Hematopoietic multipotent progenitor cell treated with erythropoietin and hydrocortisone succinate and interleukin-3 and kit ligand, for 8 days (in vitro differentiated cells): ENCODE measurements at places on chromosomes 11 and 22.

GRCh38 chr22:25833091-25833490, 91.1 kb downstream of the MYO18B start:
- no peak for DNase-seq

- DNase-seq: no peak
Observed at GRCh38 chr22:45224988-45225731, 15.5 kb downstream of the KIAA0930 start.

DNA sequence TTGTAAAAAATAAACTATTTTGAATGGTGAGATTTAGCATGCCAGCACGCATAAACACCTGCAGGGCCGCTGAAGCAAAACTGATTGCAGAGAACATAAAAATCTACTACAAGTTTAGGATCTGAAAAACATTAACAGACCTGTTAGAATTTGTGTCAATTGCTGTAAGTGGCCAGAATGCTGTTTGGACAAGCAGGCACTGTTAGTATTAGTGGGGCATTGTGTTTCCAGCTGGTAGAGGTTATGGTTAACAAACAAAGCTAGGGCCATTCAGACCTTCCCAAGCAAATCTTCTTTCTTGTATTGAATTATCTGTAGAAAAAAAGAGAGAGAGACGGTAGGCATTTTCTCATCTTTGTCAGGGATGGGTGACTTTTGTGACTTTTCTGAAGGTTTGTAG, 57.6 kb upstream of the OLFML1 start:
- no peak for DNase-seq

GRCh38 chr22:20191000-20191515, 40.2 kb upstream of the CCDC188 start:
- DNase-seq: no peak

- peak; percentile 9 for DNase-seq
Observed at GRCh38 chr22:27671413-27671935, 130.1 kb downstream of the MN1 start.

DNA sequence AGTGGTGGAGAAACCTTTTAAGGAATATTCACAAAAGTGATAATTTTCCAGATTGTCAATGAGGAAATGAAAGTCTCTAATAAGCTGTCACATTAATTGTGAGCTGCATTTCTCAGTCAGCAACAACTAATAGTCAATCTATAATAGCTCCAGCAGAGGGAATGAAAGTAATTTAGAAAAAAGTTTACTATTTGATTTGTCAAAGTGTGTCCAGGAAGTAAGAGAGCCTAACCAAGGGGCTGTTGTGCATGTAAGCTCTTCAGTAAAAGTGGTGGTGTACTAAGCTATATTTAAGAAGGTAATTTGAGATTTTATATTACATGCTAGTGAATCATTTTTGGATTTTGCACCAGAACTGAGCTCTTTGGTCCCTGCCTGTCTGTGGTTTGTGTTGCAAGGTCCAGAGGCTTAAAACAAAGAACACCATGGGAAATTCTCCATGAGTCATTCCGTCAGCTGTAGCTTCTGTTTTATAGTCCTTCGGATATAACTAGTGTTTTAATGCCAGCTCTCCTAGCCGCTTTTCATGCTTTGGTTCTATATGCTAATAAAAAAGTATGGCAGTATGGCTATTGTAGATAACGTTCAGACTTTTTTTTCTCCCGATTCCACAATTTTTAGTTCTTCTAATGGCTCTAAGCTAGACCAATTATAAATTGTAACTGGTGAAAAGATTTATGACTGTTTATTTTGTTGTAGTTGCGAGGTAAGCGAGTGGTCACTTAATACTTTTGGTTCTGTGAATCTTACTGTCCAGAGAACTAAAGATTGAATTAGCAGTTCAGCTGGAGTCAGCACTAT, 64.6 kb downstream of the ARHGEF12 start:
- no peak for DNase-seq

GRCh38 chr11:76228071-76228874, 22.0 kb upstream of the WNT11 start:
- no peak for DNase-seq

DNA sequence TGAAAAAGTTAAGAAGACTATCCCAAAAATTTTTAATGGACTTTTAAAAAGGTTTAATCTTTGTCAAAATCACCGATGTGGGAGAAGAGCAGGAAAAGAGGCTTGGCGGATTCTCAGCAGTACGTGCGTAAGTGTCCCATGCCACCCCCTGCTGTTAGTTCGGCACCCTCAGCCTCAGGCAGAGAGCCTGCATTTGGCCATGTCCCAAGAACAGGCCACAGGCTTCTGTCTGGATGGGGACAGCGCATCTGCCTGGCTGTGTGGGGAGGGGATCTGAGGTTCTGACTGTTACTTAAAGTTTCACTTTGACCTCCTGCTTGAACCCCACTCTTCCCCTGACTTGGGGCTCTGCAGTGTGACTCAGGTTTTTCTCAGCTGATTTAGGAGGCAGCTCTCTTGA, 35.3 kb downstream of the EXT2 start:
- DNase-seq: no peak

GRCh38 chr11:103648054-103648453, 388.4 kb upstream of the DDI1 start:
- DNase-seq: no peak

- no peak for DNase-seq
Observed at GRCh38 chr11:19966441-19966840, 193.8 kb downstream of the DBX1 start.

- DNase-seq: peak; percentile 16
Observed at GRCh38 chr11:86551288-86552092, 120.9 kb downstream of the ME3 start.

GRCh38 chr11:131888230-131888855, 517.9 kb downstream of the NTM start:
- DNase-seq: no peak

DNA sequence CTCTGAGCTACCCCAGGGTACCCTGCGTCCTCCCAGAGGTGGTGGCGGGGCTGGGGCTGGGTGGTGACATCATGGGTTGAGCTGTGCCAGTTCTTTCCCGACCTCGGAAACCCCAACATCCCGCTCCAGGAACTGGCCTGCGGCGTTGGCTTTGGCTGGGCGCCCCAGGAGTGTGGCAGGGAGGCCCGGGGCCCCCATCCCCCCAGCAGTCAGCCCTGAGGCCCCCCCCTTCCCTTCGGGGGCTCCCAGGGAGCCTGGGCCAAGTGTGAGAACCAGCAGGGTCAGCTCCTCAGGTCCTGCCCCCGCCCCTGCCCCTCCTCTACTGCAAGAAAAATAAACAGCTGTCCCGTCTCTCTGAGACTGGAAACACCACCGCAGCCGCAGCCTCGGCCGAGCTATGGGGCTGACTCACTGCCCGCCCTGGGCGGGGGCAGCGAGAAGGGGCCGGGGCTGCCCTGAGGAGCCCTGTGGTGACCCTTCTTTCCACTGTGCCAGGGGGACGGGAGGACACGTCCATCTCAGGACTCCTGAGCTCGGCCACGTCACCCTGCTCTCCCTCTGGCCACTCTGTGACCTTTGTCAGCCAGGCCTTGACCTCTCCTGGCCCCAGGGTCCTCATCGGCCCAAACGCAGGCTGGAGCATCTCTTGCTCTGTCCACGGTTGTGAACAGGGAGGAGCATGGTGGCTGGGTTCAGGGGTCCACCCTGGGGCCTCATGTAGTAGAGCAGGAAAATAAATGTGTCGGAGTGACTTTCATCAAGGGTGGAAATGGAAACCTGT, 73.4 kb downstream of the WNT7B start:
- DNase-seq: no peak

DNA sequence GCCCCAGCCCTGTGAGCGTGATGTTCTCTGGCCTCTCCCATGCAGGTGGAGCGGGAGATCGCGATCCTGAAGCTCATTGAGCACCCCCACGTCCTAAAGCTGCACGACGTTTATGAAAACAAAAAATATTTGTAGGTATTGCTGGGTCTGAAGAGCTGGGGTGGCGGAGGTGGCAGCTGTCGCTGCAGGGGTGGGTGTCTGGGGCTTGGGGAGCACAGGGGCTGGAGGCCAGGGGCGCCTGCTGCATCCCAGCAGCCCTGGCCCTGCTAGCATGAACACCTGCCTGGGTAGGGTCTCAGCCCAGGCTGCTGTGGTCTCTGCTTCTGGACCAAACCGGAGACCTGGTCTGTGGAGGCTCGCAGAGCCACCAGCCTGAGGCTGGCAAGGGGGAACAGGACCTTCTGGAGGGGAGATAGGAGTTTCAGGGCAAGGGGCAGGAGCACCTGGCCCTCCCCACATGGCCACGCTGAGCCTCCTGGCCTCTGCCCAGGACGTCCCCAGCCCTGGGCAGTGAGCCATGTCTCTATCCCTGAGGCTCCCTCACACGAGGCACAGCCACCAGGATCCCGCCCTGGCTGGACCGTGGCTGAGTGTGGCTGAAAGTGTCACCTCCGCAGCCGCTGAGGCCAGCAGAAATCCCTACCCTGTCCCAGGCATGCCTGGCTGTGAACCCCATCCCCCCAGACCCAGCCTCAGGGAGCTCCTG, 48.2 kb downstream of the MOB2 start:
- DNase-seq: no peak

DNA sequence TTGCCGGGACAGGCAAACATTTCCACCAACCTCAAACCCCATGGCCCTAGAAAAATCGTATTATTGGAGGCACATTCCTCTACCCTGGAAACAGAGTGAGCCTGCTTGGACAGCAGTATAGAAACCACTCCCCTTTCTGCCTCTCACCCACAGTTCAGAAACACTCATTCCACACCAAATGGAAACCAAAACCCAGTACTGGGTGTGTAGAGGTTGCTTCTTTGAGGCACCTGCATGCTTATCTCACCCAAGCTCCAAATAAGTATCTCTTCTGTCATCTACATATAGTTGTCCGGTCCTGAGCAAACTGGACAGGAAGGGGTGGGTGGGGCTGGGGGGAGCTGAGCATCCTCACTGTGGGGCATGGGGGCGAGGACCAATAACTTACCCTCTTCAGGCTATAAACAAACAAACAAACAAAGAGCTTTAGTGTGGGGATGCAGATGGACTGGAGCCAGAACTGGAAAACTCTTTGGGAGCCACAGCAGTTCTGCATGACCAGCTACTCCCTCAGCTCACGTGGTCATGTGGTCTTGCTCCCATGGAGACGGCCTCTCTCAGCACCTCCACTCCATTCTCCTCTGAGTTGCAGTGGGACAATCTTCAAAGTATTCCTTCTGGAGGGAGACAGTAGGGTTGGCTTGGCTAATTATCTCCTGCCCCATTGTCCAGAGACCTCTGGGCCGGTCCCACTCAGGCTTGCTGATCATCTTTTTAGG, 1.0 kb upstream of the PLAAT2 start:
- DNase-seq: no peak

GRCh38 chr11:108654994-108655631, 9.8 kb upstream of the DDX10 start:
- DNase-seq: peak; percentile 68

- peak; percentile 8 for DNase-seq
Observed at GRCh38 chr11:125224391-125225021, 60.0 kb downstream of the PKNOX2 start.

GRCh38 chr11:115707180-115707905, 203.1 kb upstream of the CADM1 start:
- DNase-seq: peak; percentile 2

- DNase-seq: no peak
Observed at GRCh38 chr11:1542267-1542666, 29.8 kb downstream of the DUSP8 start.

GRCh38 chr22:50627642-50628542, at the start of gene ARSA:
ARSA (minus strand) TSS chr22:50628152; CDS start chr22:50627779, 373 bp downstream.
- DNase-seq: peak; percentile 78

DNA sequence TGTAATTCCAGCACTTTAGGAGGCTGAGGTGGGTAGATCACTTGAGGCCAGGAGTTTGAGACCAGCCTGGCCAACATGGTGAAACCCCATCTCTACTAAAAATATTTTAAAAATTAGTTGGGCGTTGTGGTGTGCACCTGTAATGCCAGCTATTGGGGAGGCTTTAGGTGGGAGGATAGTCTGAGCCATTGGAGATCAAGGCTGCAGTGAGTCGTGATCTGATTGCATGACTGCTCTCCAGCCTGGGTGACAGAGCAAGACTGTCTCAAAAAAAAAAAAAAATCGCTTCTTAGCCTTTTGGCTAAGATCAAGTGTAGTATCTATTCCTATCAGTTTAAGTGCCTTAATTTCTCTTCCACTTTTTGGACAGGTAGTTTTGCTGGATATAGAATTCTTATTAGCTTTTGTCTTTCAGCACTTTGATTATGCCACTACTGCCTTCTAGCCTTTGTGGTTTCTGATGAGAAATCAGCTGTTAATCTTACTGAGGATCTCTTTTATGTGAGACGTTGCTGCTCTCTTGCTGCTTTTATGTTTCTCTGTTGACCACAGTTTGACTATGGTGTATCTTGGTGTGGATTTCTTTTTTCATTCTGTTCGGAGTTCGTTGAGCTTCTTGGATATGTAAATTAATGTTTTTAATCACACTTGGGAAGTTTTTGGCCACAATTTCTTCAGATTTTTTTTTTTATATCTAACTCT, 24.7 kb downstream of the CHEK1 start:
- DNase-seq: no peak

GRCh38 chr11:64395545-64396078, 36.6 kb downstream of the RPS6KA4 start:
- DNase-seq: no peak

- no peak for DNase-seq
Observed at GRCh38 chr22:24005201-24005600, at the start of gene GSTT4. GSTT4 (minus strand) TSS chr22:24005453; CDS start chr22:24005356, 97 bp downstream.

- no peak for DNase-seq
Observed at GRCh38 chr11:17638311-17638710, 81.1 kb upstream of the MYOD1 start.

DNA sequence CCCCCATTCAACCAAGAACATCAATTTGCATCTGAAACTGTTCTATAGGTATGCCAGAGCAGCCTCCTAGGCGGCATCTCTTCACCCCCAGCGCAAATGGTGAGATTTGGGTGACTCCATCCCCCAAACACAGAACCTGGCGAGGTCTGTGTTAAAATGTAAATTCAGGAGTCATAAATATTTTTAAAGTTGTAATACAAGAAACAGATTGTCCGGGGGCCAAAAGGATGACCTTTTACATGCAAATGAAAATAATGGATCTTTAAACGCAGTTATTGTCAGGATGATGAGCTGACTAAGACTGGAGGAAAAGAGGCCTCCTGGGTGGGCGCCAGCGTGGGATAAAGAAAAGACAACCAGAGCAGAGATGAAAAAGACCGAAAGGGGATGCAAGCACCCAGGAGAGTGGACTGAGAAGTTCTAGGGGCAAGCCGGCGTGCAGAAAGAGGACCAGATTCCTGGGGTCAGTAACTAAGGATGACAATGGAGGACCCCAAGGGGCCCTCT, 16.0 kb upstream of the ADA2 start:
- no peak for DNase-seq

GRCh38 chr22:28175730-28176492, 256.9 kb upstream of the PITPNB start:
- DNase-seq: no peak

- peak; percentile 55 for DNase-seq
Observed at GRCh38 chr11:62556875-62557631, 10.4 kb upstream of the AHNAK start.

GRCh38 chr11:3616721-3617460, 24.9 kb downstream of the ART5 start:
- DNase-seq: no peak
